HFF-Myc (cell line): ENCODE measurements at places on chromosomes 7 and 10.

GRCh38 chr7:151018421-151019129, 5.7 kb downstream of the ATG9B start:
- no peak for DNase-seq

DNA sequence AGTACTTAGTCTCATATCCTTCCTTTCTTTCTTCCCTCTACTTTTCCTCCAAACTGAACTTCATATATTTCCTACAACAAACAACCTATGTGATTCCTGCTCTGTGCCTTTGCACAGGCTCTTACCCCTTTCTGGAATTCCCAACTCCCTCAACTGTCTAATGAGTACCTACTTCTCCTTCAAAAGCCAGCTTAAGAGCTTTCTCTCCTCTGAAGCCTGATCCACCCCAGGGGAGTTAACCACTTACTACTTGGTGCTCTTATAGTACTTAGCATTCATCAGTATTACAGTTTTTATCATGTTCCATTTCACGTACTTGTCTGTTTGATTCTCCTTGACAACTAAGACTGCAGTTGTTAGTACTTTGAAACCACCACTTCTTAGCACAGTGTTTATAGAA, 246.1 kb downstream of the LRRTM3 start:
- no peak for DNase-seq

DNA sequence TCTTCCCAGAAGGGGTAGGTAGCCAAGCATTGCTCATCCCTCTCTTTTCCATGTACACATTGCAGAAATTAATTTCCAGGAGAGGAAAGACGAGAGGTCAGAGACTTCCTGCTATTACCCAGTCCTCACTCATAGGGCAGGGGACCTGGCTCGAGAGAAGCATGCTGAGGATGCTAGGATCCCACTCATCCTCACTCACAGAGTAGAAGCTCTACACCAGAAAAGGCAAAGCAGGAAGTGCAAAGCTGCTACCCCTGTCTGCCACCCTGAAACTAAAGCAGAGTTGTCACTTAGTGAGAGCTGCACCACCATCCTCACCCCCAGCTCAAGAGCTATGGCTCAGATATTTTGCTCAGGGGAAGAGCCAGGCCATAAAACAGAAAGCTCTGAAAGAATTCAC, 9.9 kb downstream of the OR9A2 start:
- DNase-seq: no peak

DNA sequence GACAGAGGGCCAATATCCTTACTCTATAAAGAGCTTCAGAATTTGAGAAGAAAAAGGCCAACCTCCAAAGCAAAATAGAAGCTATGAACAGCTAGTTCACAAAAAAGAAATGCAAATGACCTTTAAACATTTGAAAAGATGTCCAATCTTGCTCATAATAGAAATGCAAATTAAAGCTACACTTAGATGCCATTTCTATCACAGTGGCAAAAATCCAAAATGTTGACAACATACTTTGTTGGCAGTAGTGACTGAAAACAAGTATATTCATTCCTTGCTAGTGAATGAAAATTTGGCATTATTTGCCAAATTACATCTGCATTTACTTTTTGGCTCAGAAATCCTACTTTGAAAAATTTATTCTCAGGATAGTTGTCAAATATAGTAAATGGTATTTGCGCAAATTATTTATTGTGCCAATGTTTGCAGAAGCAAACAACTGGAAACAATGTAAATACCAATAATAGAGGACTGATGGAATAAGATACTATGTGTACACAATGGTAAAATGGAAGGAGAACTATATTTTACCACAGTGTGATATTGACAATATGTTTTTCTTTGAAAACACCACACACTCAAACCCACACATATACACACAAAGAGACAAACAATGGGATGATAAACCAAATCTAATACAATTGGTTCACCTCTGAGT, 9.4 kb downstream of the TMEM106B start:
- DNase-seq: no peak

GRCh38 chr10:97685395-97685958, 1.6 kb downstream of the AVPI1 start:
- no peak for DNase-seq

- no peak for DNase-seq
These were observed 98.3 kb downstream of the CHST15 start for GRCh38 chr10:123995082-123995460.

- no peak for DNase-seq
These were observed 1.9 kb downstream of the SYPL1 start for GRCh38 chr7:106110238-106110560.

GRCh38 chr7:121385800-121386179, 10.3 kb downstream of the FAM3C start:
- DNase-seq: no peak

DNA sequence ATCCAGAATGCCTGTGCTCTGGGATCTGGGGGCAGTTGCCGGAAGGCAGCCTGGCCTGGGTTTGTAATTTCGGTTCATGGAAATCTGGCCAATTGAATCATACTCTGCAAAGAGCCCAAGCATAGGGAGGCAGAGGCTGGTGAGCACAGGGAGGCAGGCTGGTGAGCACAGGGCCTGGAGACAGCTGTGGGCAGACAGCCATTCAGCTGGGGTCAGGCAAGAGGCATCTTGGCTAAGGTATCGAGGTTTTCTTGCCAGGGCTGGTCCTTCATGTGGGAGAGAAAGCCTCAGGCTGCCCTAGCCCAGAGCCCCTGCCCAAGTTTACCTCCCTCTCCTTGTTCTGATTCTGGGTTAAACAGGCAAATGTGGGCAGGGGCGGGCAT, 63.7 kb upstream of the BAIAP2L1 start:
- no peak for DNase-seq

DNA sequence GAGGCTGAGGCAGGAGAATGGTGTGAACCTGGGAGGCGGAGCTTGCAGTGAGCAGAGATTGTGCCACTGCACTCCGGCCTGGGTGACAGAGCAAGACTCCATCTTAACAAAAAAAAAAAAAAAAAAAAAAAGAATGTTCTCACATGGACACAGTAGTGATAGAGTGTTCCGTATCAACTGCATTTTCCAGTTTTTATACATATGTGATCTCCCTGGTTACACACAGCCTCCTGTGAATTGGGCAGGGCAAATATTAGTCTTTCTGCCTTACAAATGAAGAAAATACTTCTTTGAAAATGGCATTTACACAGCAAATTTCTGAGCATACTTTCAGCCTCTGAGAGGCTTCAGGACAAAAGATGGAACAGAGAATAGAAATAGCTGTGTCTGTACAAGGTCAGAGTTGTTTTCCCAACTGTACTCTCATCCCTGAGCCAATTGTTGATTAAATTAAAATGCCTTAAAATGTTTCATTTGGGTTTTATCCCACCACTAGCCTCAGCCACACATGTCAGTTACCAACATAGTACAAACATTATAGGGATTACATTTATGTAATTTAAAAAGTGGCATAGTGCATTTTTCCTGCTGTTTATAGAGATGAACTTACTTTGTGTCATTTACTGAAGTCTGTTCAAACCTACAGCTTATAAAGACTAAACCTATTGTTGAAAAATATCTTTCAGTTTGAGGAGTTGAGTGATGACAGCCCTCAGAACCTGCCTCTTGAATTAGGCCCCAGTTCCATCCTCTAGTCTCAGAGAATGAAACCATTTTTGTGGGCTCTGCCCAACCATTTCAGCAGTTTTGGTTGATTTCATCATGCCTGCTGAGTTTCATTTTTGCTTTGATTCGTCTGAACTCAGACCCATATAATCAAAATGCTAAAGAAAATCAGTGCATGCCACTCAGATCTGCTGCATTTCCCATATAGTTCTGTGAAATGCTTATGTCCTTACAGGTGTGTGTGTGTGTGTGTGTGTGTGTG, 609.4 kb upstream of the C7orf33 start:
- no peak for DNase-seq

DNA sequence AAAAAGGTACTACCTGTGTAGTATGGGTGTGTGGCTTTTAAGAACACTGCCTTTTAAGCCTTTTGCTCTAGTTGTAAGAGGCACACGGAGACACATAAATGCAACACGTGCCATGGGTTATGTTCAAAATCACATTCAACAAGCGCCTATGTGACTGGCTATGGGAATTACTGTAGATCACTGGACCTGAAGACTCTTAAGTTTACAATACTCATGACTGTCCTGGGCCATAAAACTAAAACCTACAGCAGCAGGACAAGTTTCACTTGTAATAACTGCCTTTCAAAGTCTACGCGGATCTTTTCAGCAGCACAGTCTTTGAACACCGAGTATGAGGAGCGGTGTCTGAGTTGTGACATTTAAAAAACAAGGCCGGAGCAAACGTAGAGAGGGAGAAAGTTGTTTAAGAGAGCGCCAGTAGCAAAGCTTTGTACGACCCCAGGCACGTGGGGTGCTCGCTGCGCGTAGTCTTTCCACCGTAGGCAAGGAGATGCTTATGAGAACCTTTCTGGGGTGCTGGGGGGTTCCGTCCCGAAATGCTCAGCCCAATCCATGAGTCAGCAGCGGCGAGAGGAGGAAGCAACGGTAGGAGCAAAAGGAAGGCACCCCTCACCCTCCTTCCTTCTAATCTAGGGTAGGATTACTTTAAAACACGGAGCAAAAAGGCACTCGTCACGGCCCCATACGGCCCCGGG, 662 bp downstream of the DNAJC2 start:
- no peak for DNase-seq

GRCh38 chr7:83921271-83921940, 272.5 kb upstream of the SEMA3E start:
- no peak for DNase-seq

DNA sequence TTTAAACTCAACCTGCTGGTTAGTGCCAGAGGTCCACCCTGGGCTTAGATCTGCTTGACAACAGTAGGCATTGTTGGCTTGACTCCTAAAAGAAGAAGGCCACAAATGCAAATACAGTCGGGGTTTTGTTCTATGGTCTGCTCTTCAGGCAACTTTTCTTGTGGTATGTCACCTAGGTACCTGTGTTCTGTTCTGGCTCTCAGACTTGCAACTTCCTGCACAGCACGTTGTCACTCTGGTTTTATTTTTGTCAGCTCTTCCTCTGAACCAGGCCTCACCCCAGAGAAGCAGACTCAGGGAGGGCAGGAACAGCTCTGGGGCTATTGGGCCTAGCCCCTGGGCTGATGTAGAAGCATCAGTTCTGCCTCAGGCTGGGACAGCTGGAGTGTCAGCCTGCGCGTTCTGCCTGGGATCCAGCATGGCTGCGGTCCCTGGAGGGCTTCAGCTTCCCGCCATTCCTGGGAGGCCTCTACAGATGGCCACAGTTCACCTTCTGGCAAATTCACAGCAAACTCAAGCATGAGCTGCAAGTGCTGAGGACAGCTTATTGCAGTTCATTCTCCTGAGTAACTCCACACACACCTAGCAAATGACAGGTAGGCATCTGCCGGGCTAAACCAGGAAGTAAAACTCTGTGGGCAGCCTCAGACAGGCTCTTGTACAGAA, 11.0 kb upstream of the PDCD4 start:
- no peak for DNase-seq

DNA sequence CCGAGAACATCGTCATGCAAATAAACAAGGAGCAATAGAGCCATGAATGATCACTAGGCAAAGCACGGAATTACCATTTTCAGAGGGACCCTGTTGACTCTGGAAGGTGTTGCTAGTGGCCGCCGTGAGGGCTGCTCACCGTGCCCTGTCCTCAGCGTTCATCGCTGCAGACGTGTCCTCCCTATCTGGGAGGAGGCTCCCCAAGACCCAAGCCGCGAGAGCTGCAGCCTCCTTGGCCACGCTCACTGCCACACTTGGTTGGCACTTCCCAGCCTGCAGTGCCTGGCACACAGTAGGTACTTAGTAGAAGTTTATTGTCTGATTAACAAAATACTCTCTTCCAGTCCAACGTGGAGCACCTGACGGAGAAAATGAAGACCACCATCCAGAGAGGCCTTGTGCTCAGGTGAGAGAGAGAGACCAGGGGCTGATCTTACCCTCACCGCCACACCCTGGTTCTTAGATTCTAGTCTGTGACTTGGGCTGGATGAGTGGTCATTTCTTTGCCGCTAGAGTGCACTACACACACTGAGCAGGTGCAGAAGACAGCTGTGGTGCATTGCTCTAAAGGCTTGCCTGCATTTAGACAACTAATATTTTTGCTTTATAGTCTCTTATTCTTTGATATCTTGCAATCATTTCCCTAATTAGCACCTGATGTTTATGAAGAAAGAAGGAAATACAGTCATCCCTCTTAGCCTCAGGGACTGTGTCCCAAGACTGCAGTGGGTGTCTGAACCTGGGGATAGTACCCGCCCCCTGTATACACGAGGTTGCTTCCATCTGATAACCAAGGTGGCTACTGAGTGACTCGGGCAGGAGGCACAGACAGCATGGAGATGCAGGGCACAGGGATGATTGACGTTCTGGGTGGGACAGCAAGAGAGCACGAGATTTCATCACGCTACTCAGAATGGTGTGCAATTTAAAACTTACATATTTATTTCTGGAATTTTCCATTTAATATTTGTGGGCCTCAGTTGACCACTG, 40.3 kb downstream of the PITRM1 start:
- DNase-seq: no peak

DNA sequence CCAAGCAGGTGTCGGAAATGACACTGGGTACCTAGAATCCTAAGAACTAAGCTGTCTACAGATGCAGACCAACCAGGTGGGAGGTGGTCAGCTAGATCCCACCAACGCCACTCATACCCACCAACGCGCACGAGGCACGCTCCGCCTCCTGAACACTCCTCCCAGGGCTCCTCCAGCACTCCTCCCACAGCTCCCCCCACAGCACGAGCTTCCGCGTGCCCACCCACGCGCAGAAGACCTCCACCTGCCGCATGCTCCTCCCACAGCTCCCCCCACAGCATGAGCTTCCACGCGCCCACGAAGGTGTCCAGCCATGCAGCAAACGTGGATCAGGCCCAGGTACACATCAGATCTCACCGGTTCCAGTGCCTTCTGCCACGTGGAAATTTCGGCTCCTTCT, 196.0 kb downstream of the MAD1L1 start:
- DNase-seq: no peak

DNA sequence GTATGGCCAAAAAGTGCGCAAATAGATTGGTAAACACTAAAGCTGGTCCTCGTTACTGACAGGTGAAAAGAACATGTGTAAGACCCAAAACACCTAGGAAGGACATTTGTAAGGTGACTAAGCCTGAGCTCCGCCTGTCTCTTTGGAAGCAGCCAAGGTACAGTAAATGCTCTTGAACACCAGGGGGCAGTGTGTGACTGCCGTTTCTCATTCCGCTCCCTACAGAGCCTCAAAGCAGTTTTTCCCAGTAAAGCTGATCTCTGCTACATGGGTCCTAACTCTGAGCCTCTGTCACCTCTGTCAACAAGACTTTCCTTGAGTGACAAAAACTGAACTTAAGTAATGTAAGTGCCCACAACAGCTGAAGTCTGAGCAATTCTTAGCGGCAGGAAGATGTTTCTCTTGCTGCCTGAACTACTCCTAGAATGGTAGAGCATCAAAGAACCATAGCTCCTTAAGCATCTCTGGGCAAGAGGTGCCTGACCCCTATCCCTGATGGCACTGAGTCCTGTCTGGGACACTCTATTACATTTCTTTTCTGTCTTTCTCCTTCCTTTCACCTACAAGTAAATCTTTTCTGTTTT, 238.0 kb upstream of the INHBA start:
- peak; percentile 67 for DNase-seq
